Left colon (tissue), 2 donors: ENCODE measurements at places on chromosomes 4 and X.

DNA sequence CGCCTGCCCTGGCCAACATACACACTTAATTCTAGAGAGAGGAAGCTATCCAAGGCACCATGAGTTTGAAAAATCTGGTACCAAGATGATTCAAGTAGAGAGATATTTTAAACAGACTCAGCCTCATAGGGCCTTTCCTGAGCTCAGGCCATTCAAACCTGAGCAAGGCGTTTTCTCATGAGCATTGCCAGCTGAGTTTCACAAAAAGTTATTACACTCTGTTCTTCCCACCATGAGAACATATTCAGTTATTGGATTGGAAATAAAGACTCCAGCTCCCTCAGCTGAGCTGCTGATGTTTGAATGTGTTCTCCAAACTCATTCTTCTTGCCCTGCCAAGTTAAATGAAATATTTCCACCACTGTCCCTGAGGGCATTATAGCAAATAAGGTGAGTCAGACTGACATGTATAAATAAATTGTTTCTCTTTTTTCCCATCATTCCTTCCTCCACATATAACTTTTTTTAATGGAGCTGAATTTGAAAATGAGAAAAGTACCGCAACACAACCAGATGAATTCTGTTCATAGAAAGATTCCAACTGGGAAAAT lies 429.6 kb downstream of the RAB28 start:
- no peak for DNase-seq

- no peak for DNase-seq
These were observed 23.2 kb upstream of the SMIM20 start for GRCh38 chr4:25890571-25891485.

GRCh38 chr4:120517966-120518365 lies 404.6 kb downstream of the PRDM5 start:
- DNase-seq, result peak; percentile 29

GRCh38 chr4:13763707-13764106 lies 136.2 kb upstream of the BOD1L1 start:
- DNase-seq, result no peak

- no peak for DNase-seq
These were observed 192.7 kb upstream of the NUDT6 start for GRCh38 chr4:123114915-123115756.

DNA sequence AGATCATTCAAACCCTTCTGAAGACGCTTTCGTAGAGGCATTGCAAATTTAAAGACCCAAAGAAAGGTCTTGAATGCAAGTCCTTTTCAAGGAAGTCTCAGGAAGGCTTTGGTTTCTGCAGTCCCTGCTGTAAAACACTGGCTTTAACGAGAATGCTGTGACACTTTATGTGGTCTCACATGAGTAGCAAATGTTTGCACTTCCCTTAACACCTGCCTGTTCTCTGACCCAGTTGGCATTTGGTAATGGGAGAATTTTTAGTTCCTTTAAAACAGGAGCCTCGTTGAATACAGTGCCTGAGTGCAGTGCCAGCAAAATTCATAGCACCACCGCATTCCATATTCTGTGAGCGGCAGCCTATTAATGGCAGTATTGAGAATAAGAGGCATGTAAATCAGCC lies 330.5 kb upstream of the PRKX start:
- no peak for DNase-seq

DNA sequence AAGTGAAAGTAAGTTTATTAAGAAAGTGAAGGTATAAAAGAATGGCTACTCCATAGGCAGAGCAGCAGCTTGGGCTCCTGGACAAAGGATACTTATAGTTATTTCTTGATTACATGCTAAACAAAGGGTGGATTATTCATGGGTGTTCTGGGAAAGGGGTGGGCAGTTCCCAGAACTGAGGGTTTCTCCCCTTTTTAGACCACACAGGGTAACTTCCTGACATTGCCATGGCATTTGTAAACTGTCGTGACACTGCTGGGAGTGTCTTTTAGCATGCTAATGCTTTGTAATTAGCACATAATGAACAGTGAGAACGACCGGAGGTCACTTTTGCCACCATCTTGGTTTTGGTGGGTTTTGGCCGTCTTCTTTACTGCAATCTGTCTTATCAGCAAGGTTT lies 557.6 kb downstream of the SPRY1 start:
- no peak for DNase-seq

- DNase-seq, result no peak
These were observed 146.4 kb upstream of the NOCT start for GRCh38 chr4:138869165-138869564.

- no peak for DNase-seq
These were observed 65.8 kb downstream of the GPR101 start for GRCh38 chrX:136967966-136968365.

DNA sequence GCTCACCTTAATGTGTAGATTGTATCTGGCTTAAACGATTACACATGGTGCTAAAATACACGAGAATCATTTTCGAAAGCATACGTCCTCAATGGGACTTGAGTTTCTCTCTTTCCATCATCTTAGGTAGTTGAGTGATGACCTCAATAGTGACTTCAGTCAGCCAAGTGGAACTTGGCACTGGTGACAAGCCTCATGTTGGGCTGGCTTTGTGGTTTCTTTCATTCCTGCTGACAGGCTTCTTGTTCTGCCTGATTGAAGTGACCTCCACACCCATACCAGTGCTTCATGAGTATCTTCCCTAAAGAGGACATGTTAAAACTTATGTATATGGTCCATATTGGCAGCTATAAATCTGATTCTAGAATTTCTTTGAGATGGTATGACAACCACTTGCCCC lies 159.1 kb upstream of the WDR1 start:
- DNase-seq, result no peak
